Ascending aorta (tissue), 2 donors: ENCODE measurements at places on chromosomes 2 and 18. TPM values are rescaled to one million over a fixed set of nuclear protein-coding genes. Genes with fewer than 3 reads are reported as not detected.

SLC4A3 gene
- 1.8 TPM for total RNA-seq

DNA sequence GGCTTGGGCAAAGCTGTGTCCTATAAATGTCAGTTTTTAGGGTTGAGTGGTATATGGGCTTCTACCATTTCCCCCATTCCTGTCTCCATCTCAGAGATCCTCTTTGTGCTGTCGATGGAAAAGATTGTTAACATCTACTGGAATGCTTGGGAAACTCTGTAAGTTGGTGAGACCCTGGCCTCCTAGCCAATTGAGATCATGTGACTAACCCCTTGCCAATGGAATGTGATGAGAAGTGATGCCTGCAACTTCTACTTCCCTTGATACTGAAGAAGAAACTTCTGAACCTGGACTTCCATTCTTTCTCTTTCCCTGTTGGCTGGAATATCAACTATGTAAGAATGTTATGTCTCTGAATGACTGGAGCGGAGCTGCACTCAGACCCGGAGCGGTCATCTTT, 14.5 kb downstream of the SLC39A10 start:
- no peak for DNase-seq

DNA sequence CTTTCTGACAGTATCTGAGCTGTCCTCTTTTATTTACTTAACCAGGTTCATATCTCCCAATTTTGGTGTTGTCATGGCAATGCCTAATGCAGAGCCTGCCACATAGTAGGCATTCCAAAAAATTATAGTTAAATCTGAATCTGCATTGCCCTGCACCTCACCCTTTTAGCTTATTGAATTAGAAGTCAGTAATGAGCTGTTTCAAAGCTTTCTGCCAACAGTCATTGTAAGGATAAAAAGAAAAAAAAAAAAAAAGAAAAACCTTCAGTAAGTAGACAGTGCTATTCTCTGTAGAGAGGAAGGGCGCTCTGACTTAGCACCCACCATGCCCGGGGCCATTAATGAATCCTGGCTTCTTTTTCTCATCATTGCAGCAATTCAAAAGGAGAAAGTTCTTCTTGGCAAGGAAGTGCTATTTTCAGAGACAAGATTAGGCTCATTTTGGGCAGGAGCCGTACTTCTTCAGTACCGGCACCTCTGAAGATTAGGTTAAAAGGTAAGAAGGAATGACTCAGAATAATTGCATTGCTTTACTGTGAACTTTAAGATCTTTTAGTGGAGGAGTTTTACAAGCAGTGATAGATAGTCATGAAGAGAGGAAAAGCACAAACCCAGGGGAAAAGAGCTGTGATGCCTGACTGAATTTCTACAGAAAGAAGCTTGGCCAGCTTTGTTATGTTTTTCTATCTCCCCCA, 2041.2 kb upstream of the PIK3C3 start:
- DNase-seq = no peak

GRCh38 chr2:177894546-177894945, 178.0 kb downstream of the PDE11A start:
- no peak for DNase-seq

MTCL1 gene
- 105 TPM for total RNA-seq

DNA sequence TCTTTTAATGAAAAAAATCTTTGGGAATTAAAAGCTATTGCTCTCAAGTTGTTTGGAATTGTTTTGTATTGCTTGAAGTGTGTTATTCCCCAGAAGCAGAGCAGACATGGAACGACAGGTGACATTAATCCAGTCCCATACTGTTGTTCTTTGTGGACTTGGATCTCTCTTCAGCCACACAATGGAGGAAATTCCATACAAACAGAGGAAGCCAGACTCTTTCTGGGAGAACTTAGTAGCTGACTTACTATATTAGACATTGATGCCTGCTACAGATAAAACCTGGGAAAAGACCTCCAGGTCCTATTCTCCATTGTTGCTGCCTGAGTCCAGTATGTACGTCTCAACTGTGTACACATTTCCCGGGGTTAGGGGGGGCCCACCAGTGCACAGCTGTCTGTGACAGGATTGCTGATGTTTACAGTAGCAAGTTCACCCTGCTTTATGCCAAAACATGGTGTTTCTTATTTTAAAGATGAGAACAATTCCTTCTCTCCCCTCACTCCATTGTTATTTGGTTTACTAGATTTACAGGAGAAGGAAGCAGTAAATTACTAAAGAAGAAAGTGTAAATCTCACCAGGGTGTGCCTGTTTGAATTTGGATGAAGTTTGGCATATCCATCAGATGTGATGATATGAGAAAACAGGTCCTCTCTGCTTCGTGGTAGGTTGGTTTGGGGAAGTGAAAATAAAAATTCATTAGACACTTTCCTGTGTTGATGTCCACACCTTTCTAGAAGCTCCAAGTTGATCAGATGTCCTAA, 142.4 kb upstream of the RBBP8 start:
- DNase-seq = no peak
